ENCODE measurements at places on chromosomes 6 and 20.
A peak's percentile ranks its signal among the peaks of the same experiment; 100 is the strongest.

- DNase-seq, result no peak
Measured at GRCh38 chr20:48007351-48007750, 222.1 kb upstream of the SULF2 start.

GRCh38 chr20:17617212-17617867 lies 47.5 kb downstream of the DSTN start:
- peak; percentile 74 for DNase-seq

- DNase-seq, result no peak
Measured at GRCh38 chr6:156782691-156783320, 5.6 kb downstream of the ARID1B start.

DNA sequence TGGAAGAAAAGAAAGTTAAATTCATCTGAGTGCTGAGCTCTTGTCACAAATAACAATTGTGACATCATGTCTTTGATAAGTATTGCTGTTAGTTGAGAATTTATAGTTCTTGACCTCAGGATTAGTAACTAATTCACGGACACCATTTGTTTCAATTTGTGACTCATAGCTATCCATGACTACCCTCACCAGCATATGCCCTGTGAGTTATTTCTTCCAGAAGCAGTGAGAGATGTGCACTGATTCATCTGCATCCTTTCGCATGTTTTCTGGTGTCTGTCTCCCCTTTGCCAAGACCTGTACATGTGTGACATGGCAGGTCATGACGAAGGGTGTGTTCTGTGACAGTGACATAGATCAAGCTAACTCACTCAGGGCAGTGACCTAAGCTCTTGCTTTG lies 86.9 kb downstream of the SOBP start:
- no peak for DNase-seq

GRCh38 chr6:108417027-108417426 lies 122.2 kb downstream of the AFG1L start:
- DNase-seq, result no peak

GRCh38 chr6:140459209-140459608 lies 1084.8 kb upstream of the CITED2 start:
- no peak for DNase-seq

DNA sequence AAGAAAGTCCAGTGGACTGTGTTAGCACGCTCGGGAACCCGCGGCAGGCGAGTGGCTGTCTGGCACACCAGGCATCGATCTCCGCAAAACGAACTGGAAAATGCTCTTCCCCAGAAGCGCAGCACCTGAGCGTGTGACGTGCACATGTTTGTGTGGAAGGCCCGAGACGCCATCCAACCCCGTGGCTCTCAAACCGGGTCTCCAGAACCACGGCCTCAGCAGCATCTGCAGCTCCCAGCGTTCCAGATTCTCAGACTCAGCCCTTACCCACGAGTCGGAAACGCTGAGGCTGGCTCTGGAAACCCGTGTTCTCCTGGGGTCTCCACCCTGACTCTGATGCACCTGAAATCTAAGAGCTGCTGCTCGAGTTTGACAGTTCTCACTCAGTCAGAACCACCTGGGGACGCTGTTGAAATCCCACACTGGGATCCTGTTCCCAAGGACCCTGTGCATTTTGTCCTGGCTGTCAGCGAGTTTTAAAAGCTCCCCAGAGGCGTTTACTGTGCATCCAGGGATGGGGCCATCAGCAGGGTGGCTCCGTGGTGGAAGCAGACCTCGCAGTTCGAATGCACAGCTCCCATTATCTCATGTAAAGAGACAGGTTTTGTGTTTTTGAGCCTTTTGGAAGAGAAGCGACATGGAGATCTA lies 69.0 kb downstream of the DLL1 start:
- DNase-seq, result peak; percentile 38

Data from DMS53 (cell line).